Karpas-422 (cell line): ENCODE measurements at places on chromosomes 4 and X.

- DNase-seq = peak; percentile 2
Measured at GRCh38 chrX:120677004-120677652, 47.3 kb upstream of the C1GALT1C1 start.

DNA sequence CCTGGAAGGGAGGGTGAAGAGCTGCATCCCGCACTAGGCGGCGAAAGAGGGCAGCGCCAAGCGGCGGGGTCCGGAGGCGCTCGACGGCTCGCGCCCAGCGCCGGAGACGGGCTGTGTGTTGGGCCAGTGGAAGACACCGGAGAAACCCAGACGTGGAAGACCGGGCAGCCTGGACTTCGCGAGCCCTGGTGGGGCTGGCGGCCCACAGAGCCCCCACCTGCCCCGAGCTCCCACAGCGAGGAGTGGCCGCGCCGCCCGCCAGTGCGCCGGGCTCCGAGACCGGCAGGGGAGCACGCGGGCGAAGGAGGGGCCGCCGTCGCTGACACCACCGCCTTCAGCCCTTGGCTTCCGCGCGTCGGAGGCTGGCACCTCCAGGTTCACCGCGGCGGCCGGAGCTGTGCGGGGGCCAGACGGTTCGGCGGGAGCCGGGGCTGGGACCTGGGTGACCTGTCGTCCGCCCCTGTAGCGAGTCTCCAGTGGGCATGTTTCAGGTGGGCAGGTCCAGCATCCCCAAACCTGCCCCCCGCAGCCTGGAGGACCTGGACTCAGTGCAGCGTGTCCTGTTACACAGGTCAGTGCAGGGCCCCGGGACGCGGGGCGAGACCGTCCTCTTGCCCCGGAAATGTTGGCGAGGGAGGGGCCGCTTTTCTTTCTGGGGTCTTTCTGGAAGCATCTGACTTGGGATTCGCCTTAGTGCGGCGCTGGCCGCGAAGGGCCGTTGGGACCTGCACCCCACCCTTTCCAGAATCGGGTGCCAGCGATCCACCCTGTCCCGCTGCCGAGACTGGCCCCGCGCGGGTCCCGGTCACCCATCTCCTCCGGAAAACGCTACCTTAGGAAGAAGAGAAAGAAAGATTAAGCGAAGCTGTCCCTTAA lies 9.6 kb upstream of the INTU start:
- DNase-seq = no peak

DNA sequence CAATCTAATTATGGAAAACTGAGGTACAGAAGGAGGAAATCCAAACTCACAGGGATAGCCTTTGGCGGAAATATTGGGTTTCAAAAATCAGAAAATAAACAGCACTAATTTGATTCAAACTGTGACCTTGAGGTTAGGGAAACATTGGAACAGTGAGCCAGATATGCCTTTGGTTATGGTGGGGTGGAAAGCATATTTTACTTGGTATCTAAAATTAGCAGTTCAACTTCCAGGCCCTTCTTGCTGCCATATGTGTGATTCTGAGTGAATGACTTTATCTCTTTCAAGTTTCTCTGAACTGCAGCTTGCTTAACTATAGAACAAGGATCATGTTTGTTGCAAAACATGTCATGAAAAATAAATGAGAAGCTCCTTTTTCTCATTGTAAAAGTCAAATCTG lies 240.9 kb upstream of the VEGFC start:
- DNase-seq = no peak

DNA sequence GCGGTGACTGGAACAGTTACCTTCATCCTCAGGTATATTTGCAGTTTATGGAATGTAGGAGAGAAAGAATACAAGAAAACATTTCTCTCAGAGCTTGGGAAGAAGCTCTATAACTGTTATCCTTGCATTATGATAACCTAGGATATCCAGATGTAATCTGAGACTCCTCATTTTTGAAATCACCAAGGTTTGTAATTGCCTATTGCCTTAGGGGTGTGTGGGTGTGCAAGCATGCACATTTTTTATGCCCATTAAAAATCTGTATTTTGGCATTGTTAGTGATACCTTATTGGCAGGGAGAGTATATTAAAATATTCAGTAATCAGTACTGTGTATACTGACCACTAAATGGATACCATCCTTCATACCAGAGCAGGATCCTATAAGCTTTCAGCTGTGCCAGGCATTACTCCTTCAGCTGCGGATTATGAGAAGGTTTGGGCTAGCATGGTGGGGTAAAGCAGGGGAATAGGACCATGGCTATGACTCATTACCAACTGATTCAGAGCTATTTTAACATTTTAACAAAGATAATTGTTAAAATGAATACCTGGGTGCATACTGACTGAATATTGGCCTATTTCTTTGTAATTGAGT lies 8.3 kb downstream of the SEC24B start:
- no peak for DNase-seq

DNA sequence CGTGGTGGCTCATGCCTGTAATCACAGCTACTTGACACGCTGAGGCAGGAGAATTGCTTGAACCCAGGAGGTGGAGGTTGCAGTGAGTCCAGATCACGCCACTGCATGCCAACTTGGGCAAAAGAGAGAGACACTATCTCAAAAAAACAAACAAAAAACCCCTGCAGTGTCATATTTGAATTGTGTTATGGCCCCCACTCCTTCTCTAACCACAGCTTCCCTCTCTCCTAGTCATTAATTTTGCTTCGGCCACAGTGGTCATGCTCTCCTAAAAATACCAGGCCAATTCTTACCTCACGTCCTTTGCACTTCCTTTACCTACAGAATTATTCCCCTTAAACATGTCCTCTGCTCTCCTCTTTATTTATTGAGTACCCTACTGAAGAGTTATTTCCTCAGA lies 206.1 kb downstream of the PPP3CA start:
- DNase-seq = no peak

GRCh38 chr4:32203340-32203739 lies 1483.2 kb downstream of the PCDH7 start:
- DNase-seq = no peak

GRCh38 chr4:22531311-22532019 lies 15.6 kb upstream of the ADGRA3 start:
- DNase-seq = no peak

DNA sequence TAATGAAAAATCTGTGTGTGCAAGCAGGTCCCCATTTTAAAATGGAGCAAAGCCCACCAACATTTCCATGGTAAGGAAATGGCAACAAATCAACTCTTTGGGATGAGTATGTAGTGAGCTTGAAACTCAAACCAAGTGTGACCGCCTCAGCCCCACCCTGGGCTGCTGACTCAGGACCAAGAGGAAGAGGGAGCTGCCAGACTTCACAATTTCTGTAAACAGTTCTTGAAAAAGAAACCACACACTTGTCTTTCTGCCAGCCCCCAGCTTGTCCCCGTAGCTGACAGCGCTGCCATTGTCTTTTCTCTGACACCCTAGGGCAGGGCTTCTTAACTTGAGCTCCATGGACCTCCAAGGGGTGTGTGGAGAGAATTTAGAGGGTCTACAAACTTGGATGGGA lies 10.3 kb downstream of the RTL5 start:
- no peak for DNase-seq

DNA sequence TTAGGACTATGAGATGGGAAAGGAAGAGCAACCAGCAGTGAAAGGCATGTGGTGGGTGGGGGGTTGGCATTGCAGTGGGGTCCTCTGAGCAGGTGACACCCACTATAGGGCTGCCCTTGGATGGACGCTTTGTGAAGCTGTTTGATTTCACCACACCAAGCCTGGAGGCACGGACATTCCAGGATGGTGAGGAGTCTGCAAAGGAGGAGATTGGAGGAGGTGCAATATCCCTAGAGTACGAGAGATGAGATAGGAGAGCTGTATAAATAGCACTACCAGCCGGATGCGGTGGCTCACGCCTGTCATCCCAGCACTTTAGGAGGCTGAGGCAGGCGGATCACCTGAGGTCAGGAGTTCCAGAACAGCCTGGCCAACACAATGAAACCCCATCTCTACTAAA lies 42.3 kb downstream of the SHOX start:
- no peak for DNase-seq

GRCh38 chr4:180900781-180901180 lies 1342.4 kb upstream of the TENM3 start:
- no peak for DNase-seq

DNA sequence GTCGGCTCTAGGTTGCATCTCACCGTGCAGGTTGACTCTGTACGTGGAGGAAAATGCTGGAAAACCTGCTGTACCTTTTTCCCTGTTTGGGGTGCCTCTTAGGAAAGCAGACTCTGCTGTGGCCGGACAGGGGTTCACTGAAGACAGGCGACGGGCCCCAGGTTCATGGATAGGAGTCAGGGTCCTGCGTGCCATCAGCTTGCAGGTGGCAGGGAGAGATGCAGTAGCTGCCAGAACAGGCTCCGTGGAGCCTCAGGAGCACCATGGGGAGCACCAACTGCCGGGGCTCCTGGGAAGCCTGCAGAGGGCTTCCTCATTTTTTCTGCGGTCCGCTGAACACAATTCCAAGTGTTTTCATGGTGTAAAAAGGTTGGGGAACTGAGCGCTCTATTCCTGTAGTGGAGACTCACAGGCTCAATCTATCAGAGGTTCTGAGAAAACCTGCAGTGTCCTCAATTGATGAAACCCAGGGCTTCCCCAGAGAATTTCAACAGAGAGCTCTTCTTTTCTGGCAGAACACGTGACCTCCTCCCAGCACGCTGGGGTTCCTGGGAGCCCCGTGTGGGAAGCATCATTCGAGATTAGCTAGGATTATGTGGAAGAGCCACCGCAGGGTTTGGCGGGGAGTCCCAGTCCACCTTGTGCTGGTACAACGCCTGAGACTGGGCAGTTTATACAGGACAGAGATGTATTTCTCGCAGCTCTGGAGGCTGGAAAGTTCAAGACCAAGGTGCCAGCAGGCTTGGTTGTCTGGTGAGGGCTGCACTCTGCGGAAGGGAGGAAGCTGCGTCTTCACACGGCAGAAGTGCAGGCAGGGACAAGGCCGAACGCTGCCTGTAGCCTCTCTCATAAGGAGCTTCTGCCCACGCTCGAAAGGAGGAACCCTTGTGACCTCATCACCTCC lies 1.6 kb downstream of the HTRA3 start:
- no peak for DNase-seq

GRCh38 chr4:68460085-68460484 lies 12.8 kb downstream of the TMPRSS11E start:
- DNase-seq = no peak

GRCh38 chr4:105496899-105497298 lies 23.0 kb upstream of the PPA2 start:
- DNase-seq = no peak

DNA sequence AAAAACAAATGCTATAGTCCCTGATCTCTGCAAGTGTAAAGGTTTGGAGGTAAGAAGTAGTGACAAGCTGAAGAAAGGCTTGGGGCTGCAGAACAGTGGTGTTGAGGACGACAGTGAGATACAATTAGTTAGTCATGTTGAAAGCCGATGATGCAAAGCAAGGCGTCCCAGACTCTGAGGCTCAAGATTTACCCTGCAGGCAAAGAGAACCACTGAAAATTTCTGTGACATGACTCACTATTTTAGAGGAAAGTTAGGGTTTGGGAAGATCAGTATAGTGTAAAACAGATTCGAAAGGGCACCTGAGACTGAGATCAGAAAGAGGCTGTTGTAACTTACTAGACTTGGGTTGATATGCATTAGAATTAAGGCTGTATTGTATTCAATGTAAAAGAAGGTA lies 281.3 kb upstream of the FTHL17 start:
- no peak for DNase-seq

DNA sequence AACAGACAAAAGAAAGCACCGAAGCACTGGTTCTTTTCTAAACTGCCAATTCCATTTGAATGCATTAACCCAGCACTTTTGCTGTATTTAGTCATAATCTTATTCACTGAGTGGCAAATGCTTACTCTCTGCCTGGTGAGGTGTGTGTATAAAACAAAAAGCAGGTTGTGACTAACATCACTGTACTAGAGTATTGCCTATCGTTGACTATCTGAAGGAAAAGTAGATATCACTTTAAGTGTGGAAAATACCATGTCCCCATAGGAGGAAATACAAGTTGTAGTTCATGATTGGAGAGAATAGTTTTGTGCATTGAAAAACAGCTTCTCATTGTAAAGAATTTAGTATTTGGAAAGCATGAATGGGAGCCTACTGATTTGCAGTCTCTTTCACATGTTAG lies 2.7 kb downstream of the PDLIM5 start:
- DNase-seq = no peak

- DNase-seq = no peak
Measured at GRCh38 chr4:113732967-113733527, 28.5 kb downstream of the CAMK2D start.

DNA sequence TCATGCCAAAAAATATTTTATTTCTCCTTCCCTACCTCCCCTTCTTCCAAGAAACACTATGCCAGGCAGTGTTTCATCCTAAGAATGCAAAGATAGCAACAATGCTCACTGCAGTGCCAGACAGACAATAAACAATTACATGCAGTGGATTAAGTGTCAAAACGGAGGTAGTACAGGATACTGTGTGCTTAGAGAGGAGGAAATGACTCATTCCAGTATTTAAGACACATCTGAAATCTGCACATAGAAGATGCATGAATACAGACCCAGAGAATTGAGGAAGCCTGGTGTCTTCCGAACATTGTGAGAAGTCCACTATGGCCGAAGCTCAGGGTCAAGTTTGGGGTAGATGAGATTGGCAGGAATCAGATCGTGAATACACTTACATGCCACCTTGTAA lies 326.4 kb downstream of the PPP3CA start:
- DNase-seq = no peak

DNA sequence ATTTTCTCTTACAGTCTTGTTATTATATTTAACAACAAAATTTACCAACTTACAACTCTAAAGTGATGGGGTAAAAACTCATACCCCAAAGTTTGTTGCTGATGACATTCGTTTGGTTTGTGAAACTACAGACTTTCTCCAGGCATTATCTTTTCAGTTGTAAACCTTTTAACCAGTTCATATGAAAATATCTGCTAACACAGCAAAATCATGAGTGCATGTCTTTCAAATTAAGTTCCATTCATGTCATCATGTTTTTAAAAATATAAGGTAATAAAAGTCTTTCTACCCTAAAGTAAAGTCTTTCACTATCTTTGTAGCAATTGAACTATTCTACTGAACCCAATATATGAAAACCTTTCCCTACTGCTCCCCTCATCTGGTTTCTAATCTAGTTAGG lies 3.4 kb upstream of the GALNTL6 start:
- no peak for DNase-seq

- no peak for DNase-seq
Measured at GRCh38 chr4:118114720-118115119, 80.4 kb downstream of the NDST3 start.

- no peak for DNase-seq
Measured at GRCh38 chr4:42710329-42710728, 53.4 kb upstream of the ATP8A1 start.

- DNase-seq = no peak
Measured at GRCh38 chrX:21153503-21153902, 220.7 kb upstream of the CNKSR2 start.
